Activated CD4-positive, alpha-beta T cell treated with anti-CD3 and anti-CD28 coated beads, Interleukin-2, amount 10 ng/mL, durations not matched to agents 7 days and 5 days (primary cell): ENCODE measurements at places on chromosomes 13 and 19.

DNA sequence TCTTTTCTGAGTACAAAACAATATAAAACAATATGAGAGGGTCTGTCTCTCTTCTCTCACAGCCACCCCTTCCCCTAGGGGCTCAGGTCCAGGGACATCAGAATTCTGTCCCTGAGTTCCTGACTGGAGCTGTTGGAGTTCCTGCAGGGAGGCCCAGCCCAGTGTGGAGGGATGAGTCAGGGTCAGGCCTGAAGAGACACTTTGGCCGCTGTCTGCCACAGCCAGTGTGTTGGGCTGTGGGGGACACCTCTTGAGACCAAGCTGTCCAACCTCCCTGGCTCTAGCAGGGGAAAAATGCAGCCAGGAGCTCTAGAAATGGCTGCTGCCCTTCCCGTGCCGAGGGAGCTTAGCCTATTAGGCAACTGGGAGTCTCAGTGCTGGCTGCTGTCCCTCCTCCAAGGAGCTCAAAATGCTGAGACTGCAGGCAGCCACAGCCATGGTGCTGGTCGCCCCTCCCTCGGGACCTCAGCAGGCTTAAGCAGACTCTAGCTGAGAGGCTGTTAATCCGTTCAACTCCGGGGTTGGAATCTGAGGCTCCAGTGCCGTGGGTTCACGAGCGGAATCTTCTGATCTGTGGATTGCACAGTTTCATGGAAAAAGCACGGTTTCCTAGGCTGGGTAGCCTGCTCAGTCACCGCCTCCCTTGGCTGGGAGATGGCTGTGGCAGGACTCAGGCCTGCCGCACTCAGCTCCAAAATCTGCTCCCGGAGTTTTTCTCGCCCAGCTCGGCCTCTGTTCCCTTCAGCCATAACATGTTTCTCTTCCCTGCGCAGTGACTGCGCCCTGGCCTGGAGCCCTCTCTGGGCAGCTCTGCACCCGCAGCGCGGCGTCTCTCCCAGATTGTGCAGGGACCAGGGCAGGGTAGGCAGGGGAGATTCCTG, 3.8 kb upstream of the ZNF626 start:
- DNase-seq = no peak

- no peak for DNase-seq
Measured at GRCh38 chr19:7535998-7536695, 630 bp downstream of the PNPLA6 start.

GRCh38 chr13:52454459-52454819, 839 bp upstream of the CKAP2 start:
- peak; percentile 33 for DNase-seq

- DNase-seq = no peak
Measured at GRCh38 chr13:66349966-66350365, 880.2 kb downstream of the PCDH9 start.

DNA sequence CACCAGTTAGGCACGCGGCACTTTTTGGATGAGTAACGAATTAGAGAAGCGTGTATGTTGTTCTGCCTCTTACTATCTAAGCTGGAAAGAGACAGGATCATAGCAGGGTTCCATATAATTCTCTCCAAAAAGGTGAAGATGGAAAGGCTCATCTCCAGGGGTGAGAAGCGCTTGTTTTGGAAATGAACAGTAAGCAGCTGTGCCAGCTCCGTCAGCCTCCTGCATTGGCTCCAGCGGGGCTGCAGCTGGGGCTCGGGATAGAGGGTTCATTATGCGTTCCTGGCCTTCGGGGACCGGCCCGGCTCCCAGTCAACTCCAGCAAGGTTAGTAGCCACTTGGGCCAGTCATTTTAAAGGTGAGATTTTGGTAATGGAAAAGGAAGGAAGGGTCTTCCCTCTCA, 155.5 kb downstream of the COL4A1 start:
- no peak for DNase-seq

DNA sequence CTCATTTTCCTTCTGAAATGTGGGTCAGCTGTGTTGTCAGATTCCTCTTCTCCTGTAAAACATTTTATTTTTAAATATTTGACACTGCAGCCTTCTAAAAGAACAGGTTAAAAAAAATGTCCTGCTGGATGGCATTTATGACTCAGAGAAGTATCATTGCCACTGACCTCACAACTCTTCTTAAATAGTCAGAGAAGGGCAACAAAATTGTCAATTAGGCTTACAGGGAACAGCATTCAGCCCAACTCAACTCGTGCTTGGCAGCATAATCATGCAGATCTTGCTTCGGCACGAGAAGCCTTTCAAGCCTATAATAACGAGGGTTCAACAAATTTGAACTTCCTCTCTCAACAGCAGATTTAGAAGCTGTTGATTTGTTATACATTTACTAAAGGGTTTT, 296.7 kb upstream of the DACH1 start:
- no peak for DNase-seq

DNA sequence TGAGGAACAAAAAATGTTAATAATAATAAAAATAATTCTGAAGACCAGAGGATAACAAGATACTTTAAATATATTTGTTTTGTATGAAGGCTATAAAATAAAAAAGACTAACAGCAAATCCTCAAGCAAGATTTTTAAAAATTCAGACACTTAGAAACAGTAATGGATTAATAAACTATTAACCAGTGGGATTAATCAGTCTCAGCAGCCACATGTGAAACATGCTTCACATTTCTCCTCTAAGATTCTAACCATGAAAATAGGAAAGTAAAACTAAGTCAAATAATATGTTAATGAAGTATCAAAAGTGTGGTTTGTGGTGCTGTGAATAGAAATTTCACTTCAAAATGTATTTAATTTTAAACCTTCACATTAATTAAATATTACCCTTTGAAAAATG, 57.4 kb downstream of the KCNRG start:
- DNase-seq = no peak

GRCh38 chr13:36847606-36848005, 28.6 kb downstream of the RFXAP start:
- DNase-seq = no peak

GRCh38 chr19:51301266-51301665, 10.2 kb upstream of the IGLON5 start:
- DNase-seq = no peak

DNA sequence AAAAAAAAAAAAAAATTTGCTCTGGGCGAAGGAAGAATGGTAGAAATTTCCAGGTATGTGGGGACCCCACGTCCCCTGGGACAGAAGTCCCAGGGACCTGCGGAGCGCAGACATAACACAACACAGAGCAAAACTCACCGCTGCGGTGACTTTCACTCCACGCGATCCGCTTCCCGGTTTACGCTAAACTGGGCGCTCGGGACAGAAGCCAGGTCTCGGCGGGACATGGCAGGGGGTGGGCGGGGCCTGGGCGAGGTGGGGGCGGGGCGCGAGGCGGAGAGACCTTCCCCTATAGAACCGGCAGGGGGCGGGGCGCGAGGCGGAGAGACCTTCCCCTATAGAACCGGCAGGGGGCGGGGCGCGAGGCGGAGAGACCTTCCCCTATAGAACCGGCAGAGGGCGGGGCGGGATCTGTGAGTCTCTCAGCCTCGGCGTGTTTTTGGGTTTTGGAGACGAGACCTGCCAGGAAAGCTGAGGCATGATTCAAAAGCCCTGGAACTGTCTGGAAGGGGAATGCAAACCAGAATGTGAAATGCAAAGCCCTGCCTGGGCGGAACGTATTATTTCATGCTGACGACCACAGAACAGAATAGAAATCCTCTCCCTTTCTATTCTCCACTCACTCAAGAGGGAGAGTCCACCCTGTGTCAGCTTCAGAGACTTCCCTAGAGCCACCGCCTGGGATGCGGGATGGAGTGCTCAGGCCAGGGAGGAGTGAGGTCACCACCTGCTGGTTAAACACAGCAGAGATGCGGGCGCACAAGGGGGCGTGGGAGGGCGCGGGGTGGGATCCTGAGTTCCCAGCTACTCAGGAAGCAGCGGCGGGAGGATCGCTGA, 20.2 kb upstream of the ERVV-1 start:
- DNase-seq = peak; percentile 76
